ENCODE measurements at places on chromosomes 7 and 10.

DNA sequence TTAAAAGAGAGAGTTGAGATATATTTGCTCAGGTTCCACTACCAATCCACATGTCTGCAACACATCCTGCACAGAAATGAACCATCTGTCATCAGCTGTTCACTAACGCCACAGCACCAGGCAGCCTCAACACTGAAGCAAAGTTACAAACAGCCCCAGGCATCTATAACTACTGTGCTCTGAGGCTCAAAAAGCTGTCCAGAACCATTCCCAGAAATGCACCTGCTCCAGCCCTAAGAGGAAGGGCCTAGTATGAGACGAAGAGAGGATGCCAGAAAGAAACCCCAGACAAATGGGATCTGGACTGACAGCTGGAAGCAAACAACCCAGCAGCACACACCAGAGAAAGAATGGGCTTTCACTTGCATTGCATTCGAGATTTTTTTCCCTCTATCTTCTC is 159.3 kb downstream of the ELMO1 start:
- no peak for DNase-seq

DNA sequence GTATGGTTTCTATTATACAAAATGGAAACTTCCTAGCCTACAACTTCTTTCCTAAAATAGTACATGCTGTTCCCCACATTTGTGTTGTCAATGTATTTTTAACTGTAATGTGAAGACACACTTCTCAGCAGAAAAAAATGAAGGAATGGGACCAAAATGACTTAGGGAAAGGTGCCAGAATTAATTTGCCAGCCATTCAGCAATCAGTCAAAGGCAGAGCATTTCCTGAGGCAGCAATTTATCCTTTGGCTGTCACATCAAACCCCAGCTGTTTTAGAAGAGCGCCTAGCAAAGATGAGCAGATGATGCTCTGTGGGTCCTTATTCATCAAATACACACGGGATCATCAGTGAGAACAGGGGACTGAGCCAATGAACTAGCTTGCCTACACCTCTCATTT is 592.5 kb downstream of the KCNMA1 start:
- no peak for DNase-seq

DNA sequence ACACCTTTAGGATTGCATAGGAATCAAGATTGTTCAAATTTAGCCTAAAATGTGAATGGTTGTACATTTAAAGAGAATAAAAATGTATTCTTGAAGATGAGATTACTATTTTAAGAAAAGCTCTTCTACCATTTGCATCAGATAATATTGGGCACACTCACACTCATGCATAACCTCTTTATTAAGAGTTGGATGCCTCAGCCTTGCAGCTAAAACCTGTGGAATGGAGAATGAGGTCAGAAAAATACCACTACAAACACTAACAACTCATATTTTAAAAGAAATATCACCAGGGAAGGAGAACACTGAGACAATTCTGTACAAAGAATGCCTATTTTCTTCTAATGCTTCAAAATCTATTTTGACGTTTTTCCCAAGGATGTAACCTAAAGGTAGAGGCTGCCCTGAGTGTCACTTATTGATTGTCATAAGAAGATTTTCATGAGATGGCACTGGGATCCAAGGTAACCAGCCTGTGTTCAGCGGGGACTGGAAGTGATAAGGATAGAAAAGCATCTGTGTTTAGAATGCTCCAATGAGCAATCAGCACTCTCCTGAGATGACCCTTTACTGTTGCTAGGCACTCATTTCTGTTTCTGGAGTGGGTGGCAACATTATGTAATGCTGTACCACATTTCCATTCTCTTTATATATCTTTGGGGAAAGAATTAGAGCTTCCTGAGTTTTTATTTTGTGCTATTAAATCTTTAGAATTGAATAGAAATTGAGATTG is 26.6 kb downstream of the REEP3 start:
- DNase-seq: no peak

- DNase-seq: no peak
These were observed 202.5 kb downstream of the REEP3 start for GRCh38 chr10:63723741-63724140.

GRCh38 chr7:44977304-44977958 is 1.4 kb downstream of the MYO1G start:
- DNase-seq: no peak

DNA sequence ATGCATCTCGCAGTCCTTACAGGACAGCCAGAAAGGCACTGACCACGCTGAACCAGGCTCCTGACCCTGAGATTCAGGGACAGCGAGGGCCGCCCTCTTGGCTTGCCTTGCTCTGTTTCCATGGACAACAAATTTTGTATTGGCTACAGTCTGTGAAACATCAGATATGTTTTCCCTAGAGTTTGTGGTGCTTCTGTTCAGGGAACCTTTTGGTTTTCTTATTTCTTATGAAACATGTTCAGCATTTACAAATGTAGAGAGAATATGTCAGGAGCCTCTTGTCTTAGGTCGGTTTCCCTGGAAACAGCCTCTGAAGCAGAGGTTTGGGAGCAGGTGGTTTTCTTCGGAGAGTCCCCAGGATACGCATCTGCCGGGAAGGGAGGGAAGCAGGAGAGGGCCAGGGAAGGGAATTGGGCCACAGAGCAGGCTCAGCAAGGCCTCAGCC is 260.1 kb downstream of the CCDC3 start:
- peak; percentile 47 for DNase-seq

DNA sequence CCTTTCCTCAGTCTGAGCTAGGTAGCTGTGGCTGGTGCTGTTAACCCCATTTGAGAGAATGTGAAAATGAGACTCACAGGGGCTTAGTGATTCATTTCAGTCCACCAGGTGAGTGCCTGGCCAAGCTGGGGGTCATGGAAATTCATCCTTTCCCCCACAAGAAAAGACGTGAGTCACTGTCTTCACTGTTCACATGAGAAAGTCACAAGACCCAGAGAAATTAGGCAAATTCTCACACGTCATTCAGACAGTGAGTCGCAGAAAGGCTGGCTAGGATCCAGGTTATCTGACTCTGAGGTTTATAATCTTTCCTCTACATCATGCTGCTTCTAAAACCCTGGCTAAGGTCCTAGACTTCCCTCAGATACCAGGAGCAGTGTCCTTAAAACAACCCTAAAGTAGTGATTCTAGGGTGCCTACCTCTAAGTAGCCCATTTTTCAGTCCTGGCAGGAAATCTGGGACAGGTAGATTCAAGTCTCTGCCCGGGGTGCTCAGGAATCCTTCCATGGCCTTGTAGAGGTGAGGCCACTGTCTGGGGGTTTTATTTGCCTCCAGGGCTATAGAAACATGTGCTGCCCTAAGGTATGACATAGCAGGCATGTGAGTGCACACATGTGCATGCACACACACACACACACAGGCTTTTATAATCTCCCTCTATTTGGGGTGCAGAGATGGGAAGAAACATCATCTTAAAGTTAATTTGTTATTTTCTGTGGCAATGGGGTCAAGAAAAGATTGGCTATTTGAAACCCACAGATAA is 427.9 kb upstream of the CELF2 start:
- DNase-seq: no peak

GRCh38 chr7:111333010-111333409 is 229.3 kb downstream of the IMMP2L start:
- DNase-seq: no peak

DNA sequence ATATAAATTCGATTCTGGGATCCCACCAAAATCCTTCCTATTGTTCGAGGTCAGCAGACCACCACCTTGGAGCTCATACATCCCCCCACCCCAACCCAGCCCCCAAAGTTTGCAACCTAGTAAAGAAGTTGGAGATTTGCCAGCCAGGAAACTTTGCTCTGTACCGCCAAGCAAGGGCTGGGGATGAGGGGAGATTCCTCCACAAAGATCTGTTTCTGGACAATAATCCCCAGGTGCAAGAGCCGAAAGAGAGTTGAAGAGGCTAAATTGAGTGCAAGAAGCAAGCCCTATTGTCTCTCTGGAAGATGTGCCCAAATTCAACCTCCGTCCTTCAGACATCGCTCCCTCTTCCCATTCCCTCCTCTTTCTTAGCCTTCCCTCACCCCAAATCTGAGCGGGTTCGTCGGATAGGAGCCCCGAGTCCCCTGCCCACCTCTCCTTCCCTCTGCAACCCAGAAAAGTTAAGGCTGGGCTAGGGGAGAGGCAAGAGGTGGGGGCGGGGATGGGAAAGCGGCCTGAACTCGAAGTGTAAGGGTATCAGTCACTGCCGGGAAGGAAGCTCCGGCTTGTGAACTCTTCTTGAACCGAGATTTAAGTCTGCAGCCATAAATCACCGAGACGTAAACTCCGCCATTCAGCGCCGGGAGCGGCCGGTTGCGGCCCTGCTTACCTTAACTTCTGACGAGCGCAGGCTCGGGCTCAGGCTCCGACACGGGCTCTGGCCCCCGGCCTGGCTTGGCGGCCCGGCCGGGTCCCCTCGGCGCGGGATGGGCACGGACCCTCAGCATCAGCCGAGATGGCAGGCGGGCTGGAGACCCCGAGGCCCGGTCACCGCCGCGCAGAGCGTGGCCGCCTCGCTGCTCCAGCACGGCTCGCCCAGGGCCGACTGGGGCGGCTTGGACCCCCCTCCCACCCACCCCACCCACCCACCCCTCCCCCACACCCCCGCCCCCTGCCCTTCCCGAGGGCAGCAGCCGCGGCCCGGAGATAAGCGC is 10.8 kb upstream of the HOXA2 start:
- peak; percentile 58 for DNase-seq

- no peak for DNase-seq
These were observed 617.9 kb upstream of the GRM3 start for GRCh38 chr7:86025807-86026206.

DNA sequence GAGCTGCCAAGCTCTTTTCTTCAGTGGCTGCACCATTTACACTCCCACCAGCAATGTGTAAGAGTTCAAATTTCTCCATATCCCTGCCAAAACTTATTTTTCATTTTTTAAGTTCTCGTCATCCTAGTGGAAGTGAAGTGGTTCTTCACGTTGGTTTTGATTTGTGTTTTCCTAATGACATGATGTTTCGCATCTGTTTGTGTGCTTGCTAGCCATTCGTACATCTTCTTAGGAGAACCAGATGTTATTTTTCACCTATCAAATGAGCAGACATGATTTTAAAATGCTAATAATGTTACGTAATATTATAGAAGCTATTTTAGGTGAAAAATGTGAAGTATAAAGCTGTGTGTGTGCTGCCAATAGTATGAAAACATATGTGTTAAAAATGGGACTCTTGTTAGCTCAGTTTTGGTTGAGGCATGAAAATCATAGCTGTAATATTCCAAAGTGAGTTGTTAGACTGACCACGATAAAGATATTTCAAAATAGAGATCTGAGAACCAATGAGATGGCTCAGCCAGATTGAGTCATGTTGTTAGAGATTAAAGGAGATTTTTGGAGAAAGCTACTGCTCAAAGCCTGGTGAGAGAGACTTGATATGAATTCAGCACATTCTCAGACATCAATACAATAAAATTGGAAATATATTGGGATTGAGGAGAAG is 25.9 kb upstream of the GALNT11 start:
- no peak for DNase-seq

DNA sequence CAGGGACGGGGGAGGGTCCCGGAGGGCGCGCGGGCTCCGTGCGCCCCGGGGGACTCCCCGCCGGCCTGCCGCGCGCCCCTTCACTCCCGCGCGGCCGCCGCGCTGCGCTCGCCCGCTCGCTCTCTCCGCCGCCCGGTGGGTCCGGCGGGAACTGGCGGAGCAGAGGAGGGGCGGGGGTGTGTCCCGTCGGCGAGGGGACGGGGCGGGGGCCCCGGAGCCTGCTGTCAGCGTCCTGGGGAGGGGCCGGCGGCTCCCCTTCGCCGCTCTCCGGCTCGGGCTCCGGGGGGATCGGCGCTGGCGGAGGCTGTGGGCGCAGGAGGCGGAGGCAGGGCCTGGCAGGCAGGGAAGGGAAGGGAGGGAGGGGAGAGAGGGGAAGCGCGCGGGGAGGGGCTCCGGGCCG is at the start of gene SH3PXD2A:
SH3PXD2A (minus strand) TSS at position 153 of the 400 bp plus-strand sequence. CDS start 310 bp downstream, outside the sequence.
- DNase-seq: no peak

GRCh38 chr10:48482207-48482606 is 122.7 kb downstream of the ARHGAP22 start:
- no peak for DNase-seq

DNA sequence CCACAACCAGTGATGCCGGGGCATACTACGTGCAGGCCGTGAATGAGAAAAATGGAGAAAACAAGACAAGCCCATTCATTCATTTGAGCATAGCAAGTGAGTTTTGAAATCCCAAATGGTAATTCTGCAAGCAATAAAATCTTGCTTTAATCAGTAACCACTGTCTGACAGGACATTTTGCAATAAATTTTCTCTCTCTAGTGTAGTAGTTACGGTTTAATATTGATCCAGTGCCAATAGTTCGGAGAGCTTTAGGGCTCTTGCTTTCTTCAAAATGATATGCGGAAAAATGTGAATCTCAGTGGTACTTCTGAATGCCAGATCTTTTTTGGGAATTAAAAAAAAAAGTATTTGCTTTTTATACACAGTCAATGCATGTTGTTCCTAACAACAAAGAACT is 520.4 kb downstream of the SDK1 start:
- no peak for DNase-seq

GRCh38 chr7:43956027-43956426 is 29.8 kb downstream of the UBE2D4 start:
- DNase-seq: no peak

GRCh38 chr10:88477343-88478085 is 105.6 kb downstream of the RNLS start:
- DNase-seq: no peak

GRCh38 chr10:103086799-103087198 is 106.3 kb downstream of the NT5C2 start:
- DNase-seq: no peak

Measured in NCI-H1417 (cell line).